ENCODE measurements at places on chromosomes 4 and X. TPM values are rescaled to one million over a fixed set of nuclear protein-coding genes. Genes with fewer than 3 reads are reported as not detected.

The CFAP47 gene
- under 0.01 TPM for total RNA-seq

The PHOX2B gene
- not detected for total RNA-seq

The COL25A1 gene
- total RNA-seq, result 11.0 TPM

The CFP gene
- 17.4 TPM for total RNA-seq

The TEX13B gene
- total RNA-seq, result not detected

The NDST4 gene
- not detected for total RNA-seq

The PRSS12 gene
- total RNA-seq, result 3.6 TPM

The HSFX3 gene
- total RNA-seq, result not detected

DNA sequence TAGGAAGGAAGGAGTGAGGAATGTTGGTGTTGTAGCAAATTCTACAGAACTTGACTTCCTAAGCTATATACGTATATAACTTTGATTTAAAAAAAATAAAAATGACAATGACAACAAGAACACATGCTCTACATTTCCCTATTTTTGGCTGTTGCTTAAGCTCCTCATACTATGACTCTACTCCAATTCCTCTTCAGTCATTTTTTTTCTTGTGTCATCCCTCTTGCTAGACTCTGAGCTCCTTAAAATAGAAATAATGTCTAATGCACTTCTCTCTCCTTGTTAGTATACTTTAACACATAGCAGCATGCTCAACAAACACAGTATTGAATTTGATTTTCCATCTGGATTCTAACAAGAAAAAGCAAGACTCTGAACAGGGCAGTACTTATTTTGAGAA lies 144.0 kb downstream of the HDX start:
- no peak for DNase-seq

DNA sequence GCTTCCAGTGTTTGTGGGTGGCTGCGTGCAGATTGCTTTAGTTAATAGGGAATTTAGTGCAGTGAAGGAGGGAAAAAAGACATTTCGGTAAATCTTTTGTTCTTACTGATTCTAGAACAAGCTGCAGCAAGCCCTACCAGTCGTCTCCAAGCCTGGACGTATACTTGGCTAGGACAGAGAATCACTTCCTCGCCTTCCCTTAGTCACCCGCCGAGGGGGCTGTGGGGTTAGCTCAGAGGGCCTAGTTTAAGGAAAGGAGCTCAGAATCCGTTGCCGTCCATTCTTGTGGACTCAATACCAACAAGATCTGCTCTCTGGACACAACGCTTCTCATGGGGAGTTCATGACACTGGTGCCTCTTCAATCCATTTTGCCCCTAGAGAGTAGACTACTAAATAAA lies 36.3 kb upstream of the FAT1 start:
- DNase-seq, result no peak

DNA sequence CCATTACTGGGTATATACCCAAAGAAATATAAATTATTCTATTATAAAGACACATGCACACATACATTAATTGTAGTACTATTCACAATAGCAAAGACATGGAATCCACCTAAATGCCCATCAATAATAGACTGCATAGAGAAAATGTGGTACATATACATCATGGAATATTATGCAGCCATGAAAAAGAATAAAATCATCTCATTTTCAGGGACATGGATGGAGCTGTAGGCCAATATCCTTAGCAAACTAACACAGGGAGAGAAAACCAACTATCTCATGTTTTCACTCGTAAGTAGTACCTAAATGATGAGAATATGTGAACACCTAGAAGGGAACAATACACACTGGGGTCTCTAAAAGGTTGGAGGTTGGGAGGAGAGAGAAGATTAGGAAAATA lies 86.0 kb upstream of the GALNTL6 start:
- DNase-seq, result no peak

DNA sequence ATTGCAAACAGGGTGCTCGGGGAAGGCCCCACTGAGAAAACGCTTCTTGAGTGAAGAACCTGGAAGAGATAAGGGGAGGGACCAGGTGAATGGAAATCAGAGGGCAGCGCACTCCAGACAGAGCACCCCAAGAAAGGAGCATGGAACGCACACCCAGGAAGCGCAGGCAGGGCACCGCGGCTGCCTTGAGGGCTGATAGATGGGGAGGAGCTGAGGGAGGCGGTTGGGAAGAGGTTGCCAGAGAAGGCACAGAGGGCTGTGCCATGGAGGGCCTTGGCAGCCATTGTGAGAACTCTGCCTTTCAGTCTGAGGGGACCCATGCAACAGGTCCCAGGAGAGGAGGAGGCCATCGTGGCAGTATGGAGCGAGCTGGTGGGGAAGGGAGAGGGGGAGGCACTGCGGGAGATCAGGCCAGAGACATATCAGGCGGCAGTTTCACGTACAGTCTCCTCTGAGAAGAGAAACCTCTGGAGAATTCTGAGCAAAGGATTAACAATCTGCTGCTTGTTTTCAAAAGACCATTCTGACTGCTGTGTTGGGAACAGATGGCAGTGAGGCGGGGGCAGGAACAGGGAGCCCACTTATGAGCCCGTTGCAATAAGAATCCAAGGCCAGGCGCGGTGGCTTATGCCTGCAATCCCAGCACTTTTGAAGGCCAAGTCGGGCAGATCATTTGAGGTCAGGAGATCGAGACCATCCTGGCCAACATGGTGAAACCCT lies 83.7 kb downstream of the PCYT1B start:
- no peak for DNase-seq

GRCh38 chr4:3387154-3387942 lies 54.4 kb upstream of the HGFAC start:
- no peak for DNase-seq

- no peak for DNase-seq
Observed at GRCh38 chr4:57777876-57778275, 667.7 kb upstream of the IGFBP7 start.

GRCh38 chr4:71595576-71596108 lies 188.2 kb downstream of the GC start:
- no peak for DNase-seq

DNA sequence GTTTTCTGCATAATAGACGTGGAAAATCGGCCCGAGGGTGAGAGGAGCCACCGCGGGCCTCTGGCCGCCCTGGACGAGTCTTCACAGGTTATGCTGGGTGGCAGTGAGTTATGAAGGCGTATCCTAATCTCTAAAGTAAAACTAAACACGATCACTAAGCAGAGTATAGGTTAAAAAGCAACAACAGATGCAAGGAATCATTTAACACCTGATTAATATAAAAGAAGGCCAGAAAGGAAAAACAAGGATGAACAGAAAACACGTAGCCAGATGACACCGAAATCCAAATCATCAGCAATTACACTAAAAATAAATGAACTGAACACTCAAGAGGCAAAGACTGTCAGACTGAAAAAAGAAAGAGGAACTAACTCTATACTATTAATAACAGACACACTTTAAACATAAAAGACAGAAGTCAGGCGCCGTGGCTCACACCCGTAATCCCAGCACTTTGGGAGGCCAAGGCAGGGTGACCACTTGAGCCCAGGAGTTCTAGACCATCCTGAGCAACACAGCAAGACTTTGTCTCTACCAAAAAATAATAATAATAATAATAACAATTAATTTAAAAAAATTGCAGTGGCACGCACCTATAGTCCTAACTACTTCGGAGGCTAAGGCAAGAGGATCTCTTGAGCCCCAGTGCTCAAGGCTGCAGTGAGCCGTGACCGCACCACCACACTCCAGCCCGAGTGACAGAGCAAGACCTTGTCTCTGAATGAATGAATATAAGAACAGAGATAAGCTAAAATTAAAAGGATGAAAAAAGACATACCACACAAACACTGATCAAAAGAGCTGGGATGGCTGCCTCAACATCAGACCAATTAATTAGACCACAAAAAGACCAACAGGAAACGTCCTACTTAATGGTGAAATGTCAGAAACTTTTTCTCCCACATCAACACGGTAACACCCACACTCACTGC lies 30.0 kb downstream of the CTBP1 start:
- no peak for DNase-seq

DNA sequence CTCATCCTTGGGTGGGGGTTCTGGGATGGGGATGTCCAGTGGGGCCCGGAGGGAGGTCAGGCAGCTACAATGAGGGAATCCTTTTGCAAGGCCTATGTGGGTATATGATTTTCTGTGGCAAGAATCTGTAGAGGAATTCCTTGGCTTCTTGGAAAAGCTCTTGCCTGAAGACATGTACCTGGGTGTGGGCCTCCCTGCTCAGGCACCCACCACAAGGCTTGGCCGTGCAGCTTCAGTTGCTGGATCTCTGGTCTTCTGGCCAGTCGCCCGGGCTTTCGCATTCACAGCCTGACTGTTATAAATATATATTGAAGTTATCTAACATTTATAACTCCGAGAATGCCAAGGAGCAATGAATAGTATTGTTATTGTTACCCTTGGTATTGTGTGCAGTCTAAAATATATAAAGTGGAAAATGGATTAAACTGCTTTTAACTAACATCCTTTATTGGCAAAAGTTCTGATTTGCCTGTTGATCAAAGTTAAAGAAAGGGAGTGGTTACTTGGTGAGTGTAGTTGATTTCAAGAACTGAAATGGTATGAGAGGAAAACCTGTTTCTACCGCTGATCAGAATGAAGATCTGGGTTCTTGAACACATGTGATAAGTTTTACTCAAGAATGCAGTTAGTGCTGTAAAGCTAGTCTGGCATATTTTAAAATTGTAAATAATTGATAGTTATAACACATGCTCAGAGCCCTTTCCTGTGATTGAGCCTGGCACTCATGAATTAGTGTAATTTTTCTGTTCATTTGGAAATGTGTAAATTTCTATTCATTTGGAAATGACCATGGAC lies 36.0 kb downstream of the PTTG2 start:
- no peak for DNase-seq

- no peak for DNase-seq
Observed at GRCh38 chrX:77070202-77070918, 376.8 kb upstream of the FGF16 start.

GRCh38 chrX:27675493-27675892 lies 85.3 kb downstream of the DCAF8L2 start:
- DNase-seq, result no peak

DNA sequence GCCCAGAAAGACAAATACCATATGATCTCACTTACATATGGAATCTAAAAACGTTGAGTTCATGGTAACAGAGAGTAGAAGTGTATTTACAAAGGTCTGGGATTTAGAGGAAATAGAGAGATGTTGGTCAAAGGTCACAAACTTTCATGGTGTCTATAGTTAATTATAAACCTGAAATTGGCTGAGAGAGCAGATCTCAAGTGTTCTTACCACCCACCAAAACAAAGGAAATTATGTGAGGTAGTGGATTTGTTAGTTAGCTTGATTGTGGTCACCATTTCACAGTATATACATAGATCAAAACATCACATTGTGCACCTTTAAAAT lies 186.8 kb downstream of the NWD2 start:
- DNase-seq, result no peak

DNA sequence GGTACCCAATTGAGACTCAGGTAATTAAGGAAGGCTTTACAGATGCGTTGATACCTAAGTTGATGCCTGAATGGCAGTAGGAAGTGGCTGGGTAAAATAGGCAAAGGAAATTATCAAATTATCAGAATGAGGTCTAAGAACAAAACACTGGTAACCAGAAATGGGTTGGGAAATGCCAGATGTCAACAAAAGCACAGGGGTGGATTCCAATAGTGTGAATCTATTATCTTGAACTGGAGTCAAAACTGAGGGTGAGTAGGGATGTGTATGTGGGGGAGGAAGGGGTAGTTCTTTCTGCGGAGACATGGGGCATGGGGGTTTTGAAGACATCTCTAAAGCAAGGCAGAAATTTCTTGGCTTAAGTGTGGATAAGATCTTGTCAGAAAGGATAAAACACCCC lies 16.0 kb upstream of the SEPTIN6 start:
- DNase-seq, result no peak
